ENCODE measurements at places on chromosomes 16 and 17.

DNA sequence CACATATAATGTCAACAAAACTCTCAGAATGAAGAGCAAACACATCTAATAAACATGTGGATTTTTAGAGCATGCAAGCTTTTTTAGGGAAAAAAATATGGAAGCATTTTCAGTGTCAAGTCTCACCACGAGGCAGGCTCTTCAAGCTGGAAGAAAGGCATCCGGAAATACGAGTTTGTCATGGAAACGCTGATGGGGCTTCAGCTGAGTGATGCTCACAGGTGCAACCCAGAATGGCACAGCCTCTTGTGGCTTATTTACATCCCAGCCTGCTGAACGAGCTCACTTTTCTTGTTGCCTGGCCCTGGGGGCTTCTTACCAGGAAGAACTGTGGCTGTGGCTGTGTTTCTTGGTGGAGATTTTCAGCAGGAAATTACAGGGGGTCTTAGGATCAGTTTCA lies 24.1 kb upstream of the DYNLL2 start:
- no peak for DNase-seq

- no peak for DNase-seq
Observed at GRCh38 chr16:56606071-56606475, 2.3 kb upstream of the MT2A start.

DNA sequence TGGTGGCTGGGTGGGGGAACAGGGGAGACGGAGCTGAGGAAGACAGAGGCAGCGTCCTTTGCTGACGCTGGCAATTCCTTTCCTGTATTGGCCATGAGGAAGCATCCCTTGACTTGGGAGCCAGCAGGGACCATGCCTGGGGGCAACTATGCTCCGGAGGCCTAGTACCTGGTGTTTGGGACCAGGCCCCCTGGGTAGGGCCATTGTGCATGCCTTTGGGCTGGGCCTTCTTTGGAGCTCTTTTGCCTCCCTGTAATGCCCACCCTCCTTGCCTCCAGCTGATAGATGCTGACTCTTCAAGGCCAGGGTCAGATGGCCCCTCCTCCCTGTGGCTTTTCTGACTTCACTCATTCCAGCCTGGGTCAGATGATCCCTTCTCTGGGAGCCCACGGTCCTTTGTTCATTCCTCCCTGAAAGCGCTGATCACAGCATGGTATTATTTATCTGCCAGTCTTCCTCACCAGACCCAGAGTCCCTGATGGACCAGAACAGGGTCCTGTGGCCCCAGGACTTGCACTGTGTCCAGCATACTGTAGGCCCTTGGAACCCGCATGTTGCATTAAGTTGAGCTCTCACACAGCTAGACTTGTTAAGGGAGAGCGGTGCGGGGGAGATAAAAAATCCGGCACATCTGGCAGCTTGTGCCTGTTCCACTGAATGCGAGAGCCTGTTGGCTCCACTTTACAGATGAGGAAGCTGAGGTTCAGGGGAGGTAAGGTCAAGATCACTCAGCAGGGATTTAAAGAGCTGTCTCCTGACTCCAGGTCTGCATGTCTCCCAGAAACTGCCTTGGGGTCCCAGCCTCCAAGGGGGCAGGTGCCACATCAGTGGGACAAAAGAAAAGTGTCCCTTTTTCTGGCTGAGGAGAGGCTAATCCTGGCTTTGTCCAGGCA lies 2.9 kb downstream of the STARD3 start:
- DNase-seq: no peak

GRCh38 chr17:67194134-67194533 lies 50.9 kb downstream of the HELZ start:
- no peak for DNase-seq

GRCh38 chr17:44004077-44004760 lies at the start of gene NAGS:
Gene NAGS, plus strand, starts transcription at chr17:44004622. Its CDS starts 42 bp downstream, at chr17:44004664.
- DNase-seq: no peak

- DNase-seq: no peak
Observed at GRCh38 chr16:79838496-79839259, 238.1 kb upstream of the MAF start.

DNA sequence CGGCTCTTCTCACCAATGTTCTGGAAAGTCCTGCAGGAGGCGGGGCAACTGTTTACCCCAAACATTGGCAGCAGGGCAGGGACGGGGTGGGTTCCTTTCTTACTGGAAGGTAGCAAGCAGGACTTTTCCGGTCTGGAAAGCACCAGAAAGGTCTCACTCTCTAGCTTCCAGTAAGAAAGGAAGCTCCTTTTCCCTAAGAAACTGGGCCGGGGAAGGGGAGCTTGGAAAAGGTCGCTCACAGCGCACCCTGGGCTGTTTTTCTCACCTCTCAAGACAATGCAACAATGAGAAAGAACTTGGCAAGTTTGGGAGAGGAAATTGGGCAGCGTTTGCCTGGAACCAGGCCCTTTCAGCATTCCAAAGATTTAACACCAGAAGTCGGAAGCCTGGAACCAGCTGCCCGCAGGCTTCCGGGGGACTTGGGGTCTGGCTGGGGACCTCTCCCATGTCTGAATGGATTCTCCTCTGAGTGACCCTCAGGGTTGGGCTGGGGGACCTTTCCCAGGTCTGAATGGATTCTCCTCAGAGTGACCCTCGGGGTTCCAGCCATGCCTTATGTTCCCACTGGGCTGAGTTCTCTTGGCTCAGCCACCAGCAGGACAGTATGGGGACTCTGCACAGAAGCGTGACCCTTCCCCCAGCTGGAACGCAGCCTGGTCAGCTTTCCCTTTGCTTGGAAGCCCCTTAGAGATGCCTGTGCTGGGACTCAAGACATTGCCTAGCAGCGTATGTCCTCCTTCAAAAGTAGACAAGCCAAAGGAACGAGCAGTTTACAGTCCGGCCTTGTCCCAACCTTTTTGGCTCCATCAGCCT lies 166.5 kb upstream of the PLCG2 start:
- no peak for DNase-seq

DNA sequence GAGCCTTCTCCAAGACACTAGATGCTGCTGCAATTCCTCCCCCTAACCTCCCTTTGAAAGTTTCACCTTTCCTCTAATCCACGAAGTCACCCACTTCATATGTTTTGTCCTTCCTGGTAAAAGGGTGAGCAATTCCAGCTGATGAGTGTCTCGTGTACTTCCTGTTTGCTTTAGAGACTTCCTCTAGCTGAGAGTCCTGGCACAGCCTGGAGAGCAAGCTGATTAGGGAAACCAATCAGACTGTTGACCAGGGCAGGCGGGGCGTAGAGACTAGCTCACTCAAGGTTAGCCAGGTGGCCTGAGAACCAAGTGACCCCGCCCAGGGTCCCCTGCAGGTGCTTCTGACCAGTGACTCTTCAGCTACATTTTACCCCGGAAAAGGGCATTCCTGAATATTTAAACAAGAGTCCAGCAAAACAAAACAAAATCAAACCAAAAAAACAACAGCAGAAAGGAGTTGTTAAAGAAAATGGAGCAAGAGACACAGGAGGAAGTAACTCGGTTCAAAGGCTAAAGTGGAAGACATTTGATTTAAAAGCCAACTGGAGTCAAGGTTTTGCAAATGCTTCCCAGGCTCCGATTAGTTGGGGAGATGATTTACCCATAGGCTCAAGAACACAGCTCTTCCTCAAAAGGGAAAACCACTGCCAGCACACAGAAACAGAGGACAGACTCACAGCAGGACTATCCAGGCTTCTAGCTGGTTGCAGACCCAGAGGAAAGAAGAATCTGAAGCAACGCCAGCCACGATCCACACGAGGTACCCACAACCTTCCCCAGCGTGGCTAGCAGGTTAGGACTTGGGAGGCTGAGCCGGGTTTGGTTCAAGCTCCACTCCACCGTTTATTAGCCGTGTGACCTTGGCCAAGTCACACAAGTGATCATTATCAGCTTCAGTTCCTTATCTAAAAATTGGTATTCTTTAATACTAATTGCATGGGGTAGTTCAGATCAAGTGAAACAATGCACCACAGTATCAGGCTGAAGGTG lies 13.4 kb downstream of the HSPB9 start:
- DNase-seq: no peak

GRCh38 chr16:88366032-88366703 lies 16.6 kb upstream of the ZNF469 start:
- no peak for DNase-seq

- DNase-seq: no peak
Observed at GRCh38 chr16:20568404-20568803, 7.8 kb downstream of the ACSM2B start.

DNA sequence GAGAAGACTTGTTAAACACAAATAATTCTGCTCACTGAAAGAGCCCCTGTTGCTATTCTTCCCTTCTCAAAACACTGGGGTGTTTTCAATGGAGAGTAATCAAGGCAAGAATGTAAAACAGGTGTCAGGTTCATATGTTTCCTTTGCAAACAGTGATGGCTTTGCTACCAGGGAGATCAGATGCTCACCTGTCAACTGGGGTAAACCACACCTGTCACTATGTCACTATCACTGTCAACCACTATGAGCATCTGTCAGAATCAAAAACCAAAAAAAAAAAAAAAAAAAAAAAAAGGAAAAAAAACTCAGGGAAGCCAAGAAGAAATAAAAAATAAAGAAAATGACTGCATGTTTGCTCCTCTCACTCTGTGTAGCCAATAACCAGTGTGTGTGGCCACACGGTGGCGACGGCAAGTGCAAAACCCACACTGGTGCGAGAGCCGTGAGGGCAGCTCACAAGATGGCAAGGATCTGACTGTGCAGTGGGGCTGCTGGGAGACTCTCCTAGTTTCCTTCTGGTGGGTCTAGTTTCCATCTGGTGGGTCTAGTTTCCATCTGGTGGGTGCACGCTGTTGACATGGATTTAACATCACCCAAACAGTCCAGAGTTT lies 22.7 kb downstream of the USP22 start:
- DNase-seq: peak; percentile 49

GRCh38 chr16:79752396-79752795 lies 151.9 kb upstream of the MAF start:
- DNase-seq: no peak

- DNase-seq: no peak
Observed at GRCh38 chr16:79897453-79898146, 297.1 kb upstream of the MAF start.

DNA sequence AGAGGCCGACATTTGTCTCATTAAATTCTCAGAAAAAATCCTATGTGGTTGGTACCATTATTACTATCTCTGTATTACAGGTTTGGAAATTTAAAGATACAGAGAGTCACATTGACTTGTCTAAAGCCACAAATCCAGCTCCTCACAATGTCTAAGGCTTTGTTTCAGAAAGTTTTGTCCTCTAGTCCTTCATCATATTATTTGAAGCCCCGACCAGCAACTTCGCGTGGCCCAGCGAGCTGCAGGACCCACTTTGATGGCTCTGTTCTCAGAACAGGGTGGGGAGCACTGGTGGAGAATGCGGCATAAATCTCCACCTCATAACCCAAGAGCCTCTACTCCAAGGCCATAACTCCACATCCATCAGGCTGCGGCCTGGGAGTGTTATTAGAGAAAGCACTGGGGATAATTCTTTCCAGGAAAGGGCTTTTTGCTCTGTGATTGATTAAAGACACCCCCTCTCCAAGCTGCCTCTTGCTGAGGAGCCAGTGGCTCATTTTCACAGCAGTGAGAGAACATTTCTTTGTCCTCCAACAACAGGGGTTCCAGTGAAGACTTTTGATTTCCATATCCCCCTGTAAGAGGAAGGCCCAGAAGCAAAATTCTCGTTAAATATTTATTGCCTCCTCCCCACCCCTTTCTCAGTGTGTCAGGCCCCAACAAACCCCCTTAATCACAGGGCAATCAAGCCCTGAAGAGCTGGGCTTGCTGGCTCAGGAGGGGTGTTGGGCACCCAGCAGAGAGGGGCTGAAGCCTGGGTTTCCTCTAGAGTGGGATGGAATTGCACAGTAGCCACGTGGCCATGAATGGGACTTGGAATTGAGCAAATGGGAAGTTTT lies 113.7 kb upstream of the CDH11 start:
- no peak for DNase-seq

DNA sequence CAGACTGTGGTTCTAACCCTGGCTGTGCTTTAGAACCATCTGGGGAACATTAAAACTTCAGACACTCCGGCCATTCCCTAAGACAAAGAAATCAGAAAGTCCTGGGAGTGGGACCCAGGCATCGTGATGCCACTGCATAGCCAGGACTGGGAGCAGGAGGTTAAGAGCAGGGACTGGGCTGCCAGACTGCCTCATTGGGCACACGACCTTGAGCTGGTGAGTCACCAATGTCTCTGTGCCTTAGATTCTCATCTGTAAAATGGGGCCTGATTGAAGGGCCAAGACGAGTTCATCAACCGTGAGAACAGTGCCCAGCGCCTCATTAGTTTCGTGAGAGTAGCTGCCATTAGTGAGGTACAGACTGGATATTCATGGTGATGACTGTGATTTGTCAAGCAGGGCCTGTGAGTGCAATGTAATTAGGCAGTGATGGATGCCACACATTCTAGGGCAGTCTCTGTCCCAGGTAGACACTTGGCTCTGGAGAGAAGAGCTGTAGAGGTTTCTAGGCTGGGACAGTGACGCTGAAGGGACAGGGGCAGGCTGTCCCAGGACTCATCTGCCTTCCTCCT lies 196.8 kb downstream of the NTN1 start:
- DNase-seq: no peak

DNA sequence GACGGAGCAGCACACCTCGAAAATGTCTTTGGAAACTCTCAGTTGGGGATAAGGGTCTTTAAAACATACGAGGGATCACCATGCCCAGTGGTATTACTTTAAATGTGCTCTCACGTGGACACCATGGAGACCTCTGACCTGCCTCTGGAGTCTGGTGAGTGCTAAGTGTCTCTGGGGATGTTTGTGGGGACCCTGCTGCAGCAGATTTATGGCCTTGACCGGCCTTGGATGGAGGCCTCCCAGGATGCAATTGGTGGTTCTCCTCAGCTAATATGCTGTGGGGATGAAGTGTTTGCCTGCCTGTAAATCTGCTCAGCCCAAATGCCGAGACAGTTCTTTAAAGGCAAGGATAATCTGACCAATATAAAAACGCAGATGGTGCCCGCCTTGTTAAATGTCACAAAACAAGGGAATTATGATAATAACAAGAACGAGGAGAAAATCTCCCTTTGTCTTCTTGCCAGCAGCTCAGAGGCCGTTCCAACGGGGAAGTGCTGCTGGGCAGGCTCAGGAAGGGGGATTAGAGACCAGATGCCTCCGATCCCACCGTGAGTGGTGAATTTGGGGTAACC lies 154.4 kb downstream of the ABCC12 start:
- DNase-seq: no peak

DNA sequence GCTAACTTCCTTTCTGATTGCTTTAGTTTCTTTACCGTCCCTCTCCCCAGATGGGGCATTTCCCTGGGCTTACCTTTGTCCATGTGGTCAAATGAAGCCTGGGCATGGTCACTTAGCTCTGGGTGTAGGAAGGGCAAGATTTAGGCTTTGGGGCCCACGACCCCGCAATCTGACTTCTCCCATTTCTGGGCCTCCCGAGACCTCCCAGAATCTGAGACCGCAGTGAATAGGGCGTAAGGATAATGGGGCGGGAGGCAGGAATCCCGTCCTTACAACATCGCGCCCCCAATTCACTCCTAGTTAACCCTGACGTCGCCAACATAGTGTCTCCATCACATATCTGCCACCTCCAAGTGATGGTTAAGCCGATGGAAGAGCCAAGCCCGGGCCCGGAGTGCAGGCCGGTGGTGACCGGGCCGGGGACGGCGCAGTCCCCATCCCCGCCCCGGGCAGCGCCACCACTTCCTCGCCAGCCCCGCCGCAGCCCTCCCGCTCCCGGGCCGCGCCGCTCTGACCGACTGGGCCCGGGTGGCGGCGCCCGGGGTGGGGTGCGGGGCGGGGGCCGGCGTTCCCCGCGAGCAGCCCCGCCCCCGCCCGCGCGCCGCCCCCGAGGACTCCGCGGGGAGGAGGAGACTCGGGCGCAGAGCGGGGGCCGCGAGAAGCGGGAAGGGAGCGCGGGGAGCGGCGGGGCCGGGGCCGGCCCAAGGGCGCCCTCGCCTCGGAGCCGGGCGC lies at the start of gene RHBDL3:
TSS of gene RHBDL3 (plus strand) at position 641 of the 732 bp plus-strand sequence. CDS start 358 bp downstream, outside the sequence.
- peak; percentile 10 for DNase-seq
